Ascending aorta (tissue), 2 donors: ENCODE measurements at places on chromosomes 2 and 18. TPM values are rescaled to one million over a fixed set of nuclear protein-coding genes. Genes with fewer than 3 reads are reported as not detected.

STAM2 gene
- total RNA-seq: 4.0 TPM

DNA sequence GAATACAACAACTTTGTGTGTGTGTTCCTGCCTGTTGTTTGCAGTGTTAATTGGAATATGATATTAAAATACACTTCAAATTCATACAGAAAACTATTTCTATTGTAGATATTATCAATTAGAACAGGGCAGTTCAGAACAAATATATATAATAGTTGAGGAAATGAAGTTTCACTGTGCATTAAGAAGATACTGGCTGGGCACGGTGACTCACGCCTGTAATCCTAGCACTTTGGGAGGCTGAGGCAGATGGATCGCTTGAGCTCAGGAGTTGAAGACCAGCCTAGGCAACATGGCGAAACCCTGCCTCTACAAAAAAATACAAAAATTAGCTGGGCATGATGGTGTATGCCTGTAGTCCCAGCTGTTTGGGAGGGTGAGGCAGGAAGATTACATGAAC is 79.3 kb downstream of the ASAP2 start:
- H3K27ac ChIP-seq: no peak overlapping the region
- H3K4me3 ChIP-seq: no peak overlapping the region
- no peaks in the 10 kb centered on the region for H3K27me3 ChIP-seq
- no peaks in the 10 kb centered on the region for H3K36me3 ChIP-seq

DNA sequence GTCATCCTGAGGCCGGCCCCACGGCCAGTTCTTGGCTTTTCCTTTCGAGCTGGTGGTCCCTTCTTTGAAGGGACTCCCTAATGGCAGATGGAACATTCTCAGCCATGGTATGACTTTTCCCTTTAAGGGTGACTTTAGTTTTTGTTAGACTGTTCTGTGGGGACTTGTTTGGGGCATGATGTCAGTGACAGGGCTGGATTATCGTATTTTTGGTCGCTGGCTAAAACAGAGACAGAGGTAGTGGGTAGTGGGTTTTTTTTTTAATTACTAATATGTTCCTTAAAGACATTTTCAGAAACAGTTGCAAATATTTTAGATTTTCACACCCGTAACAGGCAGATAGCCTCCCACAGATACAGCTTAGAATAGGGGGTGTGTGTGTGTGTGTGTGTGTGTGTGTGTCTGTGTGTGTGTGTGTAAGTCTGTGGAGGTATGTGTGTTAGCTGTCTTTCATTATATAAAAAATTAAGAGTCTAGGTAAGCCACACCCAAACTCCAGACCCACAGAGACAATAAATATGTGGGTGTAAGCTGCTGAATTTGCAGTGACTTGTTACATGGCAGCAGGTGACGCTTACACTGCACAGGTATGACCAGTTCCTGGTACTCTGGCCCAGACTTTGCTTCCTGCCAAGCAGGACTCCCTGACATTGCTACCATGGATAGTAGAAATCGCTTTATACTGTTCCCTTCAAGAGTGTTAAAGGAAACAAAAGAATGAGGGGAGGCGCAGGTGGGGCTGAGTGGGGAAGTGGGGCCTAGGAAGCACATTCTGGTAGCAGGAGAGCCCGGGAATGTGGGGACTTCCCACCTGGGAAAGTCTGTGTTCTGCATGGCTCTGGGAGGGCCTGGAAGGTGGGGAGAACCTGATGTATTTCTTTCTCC is 20.9 kb downstream of the NCK2 start:
- H3K27me3 ChIP-seq: no peaks in the 10 kb centered on the region
- peaks cover 20% of the 10 kb centered on the region for H3K4me1 ChIP-seq

- no peaks in the 10 kb centered on the region for H3K27me3 ChIP-seq
- DNase-seq: no peak
- H3K36me3 ChIP-seq: no peaks in the 10 kb centered on the region
- no peak overlapping the region for H3K4me3 ChIP-seq
These were observed 44.6 kb downstream of the CNGA3 start for GRCh38 chr2:98390571-98391476.

- no peaks in the 10 kb centered on the region for H3K36me3 ChIP-seq
- no peak overlapping the region for H3K4me3 ChIP-seq
- H3K27ac ChIP-seq: no peak overlapping the region
These were observed 3.0 kb downstream of the MSH6 start for GRCh38 chr2:47785986-47786385.
